Activated naive CD4-positive, alpha-beta T cell treated with anti-CD3 and anti-CD28 coated beads, Interleukin-2, amount 10 ng/mL, durations not matched to agents 7 days and 5 days (primary cell): ENCODE measurements at places on chromosomes 3 and 15.

GRCh38 chr3:180764481-180764880 is 85.2 kb upstream of the CCDC39 start:
- no peaks in the 10 kb centered on the region for H3K36me3 ChIP-seq
- no peak overlapping the region for H3K4me3 ChIP-seq
- H3K4me1 ChIP-seq: no peaks in the 10 kb centered on the region

DNA sequence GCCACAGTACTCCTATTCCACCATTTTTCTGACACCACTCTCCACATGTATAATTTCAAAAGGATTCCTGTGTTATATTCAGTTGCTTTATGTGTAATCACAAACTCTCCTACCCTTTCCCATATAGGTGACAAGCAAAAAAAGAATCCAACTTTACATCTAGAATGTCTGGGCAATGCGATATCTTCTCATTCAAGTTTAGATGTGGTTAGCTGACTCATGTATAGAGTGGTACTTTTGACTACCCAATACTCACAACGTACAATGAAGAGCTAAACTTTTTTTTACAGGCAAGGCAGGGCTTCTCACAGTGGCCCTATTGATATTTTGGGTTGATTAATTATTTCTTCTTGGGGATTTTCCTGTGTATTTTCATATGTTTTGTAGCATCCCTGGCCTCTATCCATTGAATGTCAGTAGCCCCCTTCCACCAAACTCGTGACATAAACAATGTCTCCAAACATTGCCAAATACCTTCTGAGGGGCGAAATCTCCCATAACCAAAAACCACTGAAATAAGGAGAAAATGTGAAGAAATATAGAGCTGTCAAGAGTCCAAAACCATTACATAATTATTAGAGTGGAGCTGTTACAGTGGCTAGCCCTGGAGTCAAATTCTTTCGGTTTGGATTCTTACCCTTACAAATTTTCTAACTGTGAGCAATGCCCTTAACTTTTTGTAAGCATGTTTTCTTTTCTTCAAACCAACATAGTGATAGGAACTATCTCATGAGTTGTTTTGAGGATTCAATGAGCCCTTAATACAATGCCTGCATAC is 342.6 kb downstream of the NSUN3 start:
- no peak overlapping the region for H3K4me3 ChIP-seq
- no peak overlapping the region for H3K27ac ChIP-seq
- H3K4me1 ChIP-seq: no peaks in the 10 kb centered on the region
- H3K27me3 ChIP-seq: no peaks in the 10 kb centered on the region
- no peaks in the 10 kb centered on the region for H3K36me3 ChIP-seq

GRCh38 chr3:29317659-29318173 is 36.8 kb downstream of the RBMS3 start:
- no peaks in the 10 kb centered on the region for H3K27me3 ChIP-seq
- DNase-seq: no peak
- H3K4me3 ChIP-seq: no peak overlapping the region

- H3K27me3 ChIP-seq: no peaks in the 10 kb centered on the region
- H3K4me3 ChIP-seq: no peak overlapping the region
- no peaks in the 10 kb centered on the region for H3K4me1 ChIP-seq
- no peaks in the 10 kb centered on the region for H3K36me3 ChIP-seq
- no peak for DNase-seq
Observed at GRCh38 chr3:184976-185375, 11.6 kb upstream of the CHL1 start.

- no peak for DNase-seq
- no peak overlapping the region for H3K4me3 ChIP-seq
- no peaks in the 10 kb centered on the region for H3K27me3 ChIP-seq
- H3K4me1 ChIP-seq: peaks cover 5% of the 10 kb centered on the region
- H3K27ac ChIP-seq: no peak overlapping the region
- peaks cover 33% of the 10 kb centered on the region for H3K36me3 ChIP-seq
Observed at GRCh38 chr3:179615458-179616173, 11.0 kb downstream of the NDUFB5 start.

DNA sequence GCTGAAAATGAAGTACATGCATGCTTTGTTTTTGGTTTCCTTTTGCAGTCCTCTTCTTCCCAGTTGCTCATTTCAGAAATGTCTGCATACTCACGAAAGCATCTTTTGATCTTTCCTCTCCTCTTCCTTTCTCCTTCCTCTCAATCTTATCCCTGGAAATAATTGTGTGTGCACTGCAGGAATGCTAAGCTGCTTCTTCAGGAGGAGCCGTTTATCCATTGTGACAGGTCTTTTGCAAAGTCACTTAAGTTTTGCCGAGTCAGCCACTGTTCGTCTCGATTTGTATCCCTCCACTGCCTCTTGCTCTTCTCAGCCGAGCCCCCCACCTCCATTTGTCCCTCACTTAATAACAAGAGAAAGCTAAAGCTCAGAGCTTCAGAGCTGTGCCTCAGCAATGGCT is 597.6 kb downstream of the AGBL1 start:
- H3K27me3 ChIP-seq: no peaks in the 10 kb centered on the region
- H3K36me3 ChIP-seq: no peaks in the 10 kb centered on the region
- DNase-seq: no peak
- H3K4me3 ChIP-seq: no peak overlapping the region

GRCh38 chr15:46938169-46938568 is 779.1 kb upstream of the SEMA6D start:
- no peak for DNase-seq
- no peaks in the 10 kb centered on the region for H3K4me1 ChIP-seq
- no peak overlapping the region for H3K4me3 ChIP-seq
- H3K27ac ChIP-seq: no peak overlapping the region

GRCh38 chr15:40918146-40918798 is 10.9 kb upstream of the DLL4 start:
- H3K36me3 ChIP-seq: no peaks in the 10 kb centered on the region
- no peak overlapping the region for H3K4me3 ChIP-seq
- DNase-seq: no peak
- peaks cover 44% of the 10 kb centered on the region for H3K27me3 ChIP-seq

DNA sequence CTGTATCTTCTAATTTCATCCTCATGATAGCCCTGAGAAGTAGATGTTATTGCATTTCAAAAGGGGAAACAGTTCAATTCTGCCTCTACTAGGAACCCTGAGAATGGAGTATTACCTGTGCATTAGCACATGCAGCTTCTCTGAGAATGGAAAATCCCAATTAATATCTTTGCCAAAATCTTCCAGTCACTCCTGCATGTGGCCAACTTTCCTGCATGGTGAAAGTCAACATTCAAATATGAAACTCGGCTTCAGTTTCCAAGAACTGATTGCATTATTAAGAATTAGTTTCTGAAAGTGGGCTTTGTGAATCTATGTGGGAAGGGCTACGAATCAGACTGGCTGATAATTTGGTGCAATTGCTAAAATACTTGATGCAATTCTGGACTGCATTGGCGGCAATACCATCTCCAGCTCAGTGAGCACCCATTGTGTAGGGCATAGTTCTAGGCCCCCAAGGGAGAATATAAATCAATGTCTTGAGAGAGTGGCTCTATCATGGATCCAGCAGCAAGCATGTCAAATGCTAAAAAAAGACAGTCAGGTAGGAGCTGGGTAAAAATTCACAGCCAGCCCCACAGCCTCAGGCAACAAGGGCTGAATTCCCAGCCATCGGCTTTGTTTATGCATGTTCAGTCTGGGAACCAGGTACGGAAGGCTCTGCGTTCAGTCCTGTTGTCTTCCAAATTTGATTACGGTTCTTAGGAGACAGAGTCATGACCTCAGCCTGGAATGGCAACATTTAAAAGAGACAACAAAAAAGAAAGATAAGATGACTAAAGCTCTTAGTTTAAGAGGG is 18.8 kb upstream of the BCL6 start:
- H3K4me3 ChIP-seq: no peak overlapping the region
- H3K27me3 ChIP-seq: no peaks in the 10 kb centered on the region
- H3K4me1 ChIP-seq: peaks cover 23% of the 10 kb centered on the region
- H3K27ac ChIP-seq: no peak overlapping the region
- no peak for DNase-seq
- peaks cover 23% of the 10 kb centered on the region for H3K36me3 ChIP-seq

GRCh38 chr3:49722896-49723295 is 855 bp downstream of the GMPPB start:
- peaks cover 50% of the 10 kb centered on the region for H3K4me1 ChIP-seq
- H3K27ac ChIP-seq: peak overlapping the region; percentile 98
- no peak for DNase-seq
- H3K4me3 ChIP-seq: peak overlapping the region; percentile 93

DNA sequence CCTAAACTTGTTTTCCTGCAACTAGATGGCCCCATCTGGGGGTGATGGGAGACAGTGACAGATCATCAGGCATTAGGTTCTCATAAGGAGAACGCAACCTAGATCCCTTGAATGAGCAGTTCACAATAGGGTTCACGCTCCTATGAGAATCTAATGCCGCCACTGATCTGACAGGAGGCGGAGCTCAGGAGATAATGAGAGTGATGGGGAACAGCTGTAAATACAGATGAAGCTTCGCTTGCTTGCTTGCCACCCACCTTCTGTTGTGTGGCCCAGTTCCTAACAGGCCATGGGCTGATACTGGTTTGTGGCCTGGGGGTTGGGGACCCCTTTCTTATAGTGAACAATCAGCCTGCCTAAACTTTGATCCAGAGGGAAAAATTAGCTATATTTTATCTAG is 15.2 kb upstream of the C3orf49 start:
- no peaks in the 10 kb centered on the region for H3K4me1 ChIP-seq
- H3K36me3 ChIP-seq: no peaks in the 10 kb centered on the region
- H3K4me3 ChIP-seq: no peak overlapping the region
- no peaks in the 10 kb centered on the region for H3K27me3 ChIP-seq

- H3K4me3 ChIP-seq: no peak overlapping the region
- H3K27ac ChIP-seq: no peak overlapping the region
- no peaks in the 10 kb centered on the region for H3K36me3 ChIP-seq
- DNase-seq: no peak
- H3K27me3 ChIP-seq: no peaks in the 10 kb centered on the region
Observed at GRCh38 chr3:120798346-120798745, 55.8 kb downstream of the GTF2E1 start.

DNA sequence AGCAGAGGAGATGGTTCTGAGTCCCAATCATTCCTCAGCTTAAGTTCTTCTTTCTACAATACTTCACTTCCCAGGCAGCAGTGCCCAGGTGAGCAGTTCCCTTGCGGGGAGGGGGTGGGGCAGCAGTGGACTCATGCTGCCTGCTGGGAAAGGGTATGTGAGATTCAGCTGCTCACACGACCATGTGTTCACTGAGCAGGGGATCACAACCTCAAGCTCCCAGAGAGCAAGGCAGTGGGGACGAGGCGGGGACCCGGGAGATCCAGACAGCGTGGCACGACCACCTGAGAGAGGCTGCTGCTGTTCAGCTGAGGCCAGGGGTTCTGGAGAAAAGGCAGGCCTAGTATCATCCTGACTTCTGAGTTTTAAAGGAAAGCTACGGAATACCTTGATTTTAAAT is 166.6 kb downstream of the XXYLT1 start:
- H3K36me3 ChIP-seq: no peaks in the 10 kb centered on the region
- H3K27me3 ChIP-seq: peaks cover 5% of the 10 kb centered on the region
- no peak for DNase-seq
- H3K4me3 ChIP-seq: no peak overlapping the region
- H3K27ac ChIP-seq: no peak overlapping the region

DNA sequence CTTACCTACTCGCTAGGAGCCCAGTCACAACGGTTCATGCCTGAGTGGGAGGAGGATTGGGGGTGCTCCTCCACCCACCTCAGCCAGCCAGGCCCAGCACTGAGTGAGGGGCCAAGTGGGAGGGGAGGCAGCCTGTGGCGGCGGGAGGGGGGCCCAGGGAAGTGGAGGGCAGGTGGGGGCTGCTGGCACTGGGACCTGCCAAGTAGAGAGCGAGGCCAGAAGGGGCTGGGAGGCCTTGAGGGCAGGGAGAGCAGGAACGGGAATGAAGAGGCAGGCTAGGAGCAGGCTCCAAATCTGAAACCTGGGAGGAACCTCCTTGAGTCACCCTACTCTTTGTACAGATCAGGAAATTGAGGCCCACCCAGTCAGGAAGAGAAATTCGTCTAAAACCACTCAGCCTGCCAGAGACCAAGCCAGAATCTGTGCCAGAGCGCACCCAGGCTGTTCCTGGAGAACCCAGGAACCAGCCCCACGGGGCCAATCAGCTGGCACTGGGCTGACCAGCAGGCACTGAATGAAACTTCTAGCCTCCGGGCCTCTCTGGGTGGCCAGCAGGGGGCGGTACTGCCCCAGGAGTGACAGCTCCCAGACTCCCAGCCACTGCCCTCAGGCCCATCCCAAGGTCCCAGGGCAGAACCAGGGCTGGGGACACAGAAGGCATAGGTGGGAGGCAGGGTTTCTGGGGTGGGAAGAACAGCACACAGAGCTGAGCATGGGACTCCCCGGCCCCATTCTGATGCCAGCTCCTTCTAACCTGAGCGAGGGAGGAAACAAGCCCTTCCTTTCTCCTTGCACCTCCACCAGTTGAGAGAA is 14.8 kb upstream of the CYP11A1 start:
- H3K4me1 ChIP-seq: peaks cover 59% of the 10 kb centered on the region
- H3K27ac ChIP-seq: no peak overlapping the region
- H3K4me3 ChIP-seq: no peak overlapping the region
- H3K27me3 ChIP-seq: no peaks in the 10 kb centered on the region
